DMS79 treated with DMSO at 0.1 percent for 48 hours (cell line): ENCODE measurements at places on chromosomes 3 and 15.

DNA sequence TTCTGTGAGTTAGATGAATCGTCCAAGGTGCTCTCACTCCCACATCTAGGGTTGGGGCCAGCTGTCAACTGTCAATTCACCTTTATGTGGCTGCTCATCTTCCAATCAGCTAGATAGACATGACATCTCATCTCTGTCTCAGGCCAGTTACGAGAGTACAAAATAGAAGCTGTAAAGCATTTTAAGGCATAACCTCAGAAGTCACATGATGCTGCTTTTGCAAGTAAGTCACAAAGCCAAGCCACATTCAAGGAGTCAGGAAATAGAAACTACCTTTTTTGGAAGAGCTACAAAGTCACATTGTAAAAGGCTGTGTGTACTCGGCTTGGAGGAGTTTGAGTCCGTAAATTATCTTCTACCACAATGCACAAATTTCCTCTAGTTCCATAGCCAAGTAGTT is 5.1 kb upstream of the CCR1 start:
- DNase-seq, result no peak

DNA sequence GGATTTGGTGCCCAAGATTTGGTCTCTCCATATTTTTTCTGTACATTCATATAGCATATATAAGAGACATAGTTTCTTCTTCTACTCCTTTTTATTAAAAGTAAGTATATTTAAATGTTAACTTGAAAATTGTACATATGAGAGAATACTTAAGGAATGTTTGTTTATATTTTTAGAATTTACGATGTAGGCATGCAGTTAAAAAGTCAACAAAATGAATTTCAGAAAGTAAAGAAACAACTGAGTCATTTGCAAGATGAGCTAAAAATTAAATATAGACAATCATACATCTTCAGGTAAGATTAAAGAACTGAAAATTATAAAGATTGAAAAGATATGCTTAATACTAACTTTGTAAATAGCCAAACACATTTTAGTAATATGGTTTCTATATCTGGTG is 94.2 kb downstream of the LEKR1 start:
- DNase-seq, result no peak

- no peak for DNase-seq
Observed at GRCh38 chr3:10447527-10448260, 57.7 kb downstream of the ATP2B2 start.

GRCh38 chr3:27024493-27024892 is 344.7 kb downstream of the NEK10 start:
- no peak for DNase-seq

DNA sequence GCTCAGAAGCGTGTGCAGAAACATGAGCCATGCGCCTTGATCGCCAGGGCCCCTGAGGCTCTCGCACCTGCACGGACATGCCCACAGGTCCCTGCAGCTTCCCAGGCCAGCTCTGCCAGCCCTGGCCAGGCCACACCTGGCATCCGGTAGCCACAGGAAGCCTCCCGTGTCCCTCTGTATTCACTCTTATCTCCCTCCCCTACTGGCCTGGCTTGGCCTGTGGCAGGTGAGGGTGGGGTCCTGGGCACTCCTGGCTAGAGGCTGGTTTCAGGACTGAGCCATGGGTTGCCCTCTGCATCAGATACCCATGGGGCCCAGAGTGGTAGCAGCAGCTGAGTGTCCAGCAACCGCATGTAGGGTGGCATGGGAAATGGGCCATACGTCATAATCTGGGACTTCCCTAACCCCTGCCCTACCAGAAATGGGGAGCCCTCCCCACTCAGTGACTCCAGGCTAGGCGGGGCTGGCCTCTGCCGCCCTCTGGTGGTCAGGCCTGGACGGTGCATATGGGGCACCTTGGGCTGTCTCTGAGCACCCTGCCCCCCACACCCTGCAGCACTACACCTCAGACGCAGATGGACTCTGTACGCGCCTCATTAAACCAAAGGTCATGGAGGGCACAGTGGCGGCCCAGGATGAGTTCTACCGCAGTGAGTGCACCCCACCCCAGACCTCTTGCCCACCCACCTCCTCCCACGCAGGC is 12.6 kb upstream of the LMAN1L start:
- DNase-seq, result no peak

GRCh38 chr3:72999951-73000350 is 3.3 kb downstream of the PPP4R2 start:
- no peak for DNase-seq

DNA sequence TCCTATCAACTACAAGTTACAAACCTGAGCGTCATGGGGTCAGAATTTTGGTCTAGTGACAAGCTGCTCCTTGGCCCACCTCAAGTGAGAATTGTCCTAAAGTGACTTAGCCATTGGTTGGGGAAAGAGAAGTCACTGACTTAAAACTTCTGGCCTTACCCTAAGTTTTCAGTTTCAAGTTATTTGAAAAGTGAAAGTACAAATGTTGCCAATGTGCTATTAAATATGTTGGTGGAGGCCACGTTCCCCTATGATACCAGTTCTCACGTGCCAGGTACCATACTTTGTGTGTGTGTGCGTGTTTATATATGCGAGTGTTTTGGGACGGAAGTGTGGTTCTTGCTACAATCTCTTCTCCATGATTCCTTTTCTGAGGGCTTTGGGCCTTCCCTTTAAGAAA is 22.6 kb upstream of the RASGRP1 start:
- no peak for DNase-seq

- peak; percentile 50 for DNase-seq
Observed at GRCh38 chr3:151135541-151136337, 50.3 kb downstream of the MED12L start.

GRCh38 chr3:145698749-145699148 is 462.2 kb downstream of the PLOD2 start:
- no peak for DNase-seq

DNA sequence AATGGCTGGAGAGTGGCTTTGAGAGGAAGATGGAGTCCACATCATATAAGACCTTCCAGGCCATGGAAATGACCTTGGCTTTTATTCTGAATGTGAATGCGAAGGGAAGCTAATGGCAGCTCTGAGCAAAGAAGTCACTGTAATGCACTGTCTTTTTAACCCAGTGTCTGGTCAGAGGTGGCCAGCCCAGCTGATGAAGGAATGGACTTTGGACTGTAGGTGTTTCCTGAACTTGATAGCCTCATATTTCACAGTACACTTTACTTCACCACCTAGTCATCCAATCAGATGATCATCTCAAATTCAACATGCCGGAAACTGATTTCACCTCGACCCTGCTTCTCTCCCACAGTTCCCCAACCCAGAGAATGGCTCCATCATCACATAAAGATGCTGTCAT is 33.4 kb downstream of the DCLK3 start:
- DNase-seq, result no peak

DNA sequence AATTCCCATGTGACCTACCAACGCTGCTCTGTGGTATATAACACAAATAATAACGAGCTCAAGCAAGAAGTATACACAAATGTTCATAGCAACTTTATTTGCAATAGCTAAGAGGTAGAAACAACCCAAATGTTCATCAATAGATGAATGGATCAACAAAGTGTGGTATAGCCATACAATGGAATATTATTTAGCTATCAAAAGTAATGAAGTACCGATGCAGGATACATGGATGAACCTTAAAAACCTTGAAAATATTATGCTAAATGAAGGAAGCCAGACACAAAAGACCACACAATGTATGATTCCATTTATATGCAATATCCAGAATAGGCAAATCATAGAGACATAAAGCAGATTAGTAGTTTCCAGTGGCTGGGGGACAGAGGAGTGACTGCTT is 15.6 kb upstream of the FEM1B start:
- DNase-seq, result no peak

- DNase-seq, result no peak
Observed at GRCh38 chr3:16993227-16993626, 108.5 kb downstream of the PLCL2 start.

GRCh38 chr3:13838421-13838820 is 41.5 kb downstream of the WNT7A start:
- no peak for DNase-seq

DNA sequence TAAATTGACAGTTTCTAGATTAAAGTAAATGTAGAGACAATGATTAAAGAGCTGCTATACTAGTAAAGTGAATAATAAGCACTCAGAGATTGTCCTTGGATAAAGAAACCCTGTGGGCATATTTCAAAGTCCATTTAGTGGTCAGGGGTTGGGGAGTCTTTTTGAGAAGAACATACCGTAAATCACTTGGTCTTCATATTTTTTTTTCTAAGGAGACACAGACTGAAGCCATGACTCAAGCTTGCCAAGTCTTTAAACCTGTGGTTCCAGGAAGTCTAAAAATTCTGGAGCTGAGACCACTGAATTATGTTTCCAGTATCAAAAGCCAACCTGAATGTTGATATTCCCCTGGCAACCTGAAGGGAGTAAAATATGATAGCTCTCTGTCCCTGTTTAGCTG is 171.0 kb downstream of the TPRG1 start:
- no peak for DNase-seq

DNA sequence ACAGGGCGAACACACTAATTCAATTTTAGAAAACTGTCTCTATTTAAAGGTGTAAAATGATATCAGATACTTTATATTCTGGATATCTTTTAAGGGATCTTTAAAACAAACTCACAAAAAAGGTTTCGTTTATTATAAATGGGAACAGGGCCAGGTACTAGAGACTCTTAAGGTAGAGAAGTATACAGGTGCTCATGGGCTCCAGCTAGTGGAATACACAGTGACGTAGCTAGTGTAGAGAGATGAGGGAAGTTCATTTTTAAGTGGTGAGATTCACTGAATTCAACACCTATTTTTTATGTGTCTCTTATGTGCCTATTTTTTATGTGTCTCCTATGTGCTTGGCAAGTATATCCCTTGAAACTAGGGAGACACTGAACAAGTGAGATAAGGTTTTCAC is 132.7 kb upstream of the FAM3D start:
- peak; percentile 62 for DNase-seq

DNA sequence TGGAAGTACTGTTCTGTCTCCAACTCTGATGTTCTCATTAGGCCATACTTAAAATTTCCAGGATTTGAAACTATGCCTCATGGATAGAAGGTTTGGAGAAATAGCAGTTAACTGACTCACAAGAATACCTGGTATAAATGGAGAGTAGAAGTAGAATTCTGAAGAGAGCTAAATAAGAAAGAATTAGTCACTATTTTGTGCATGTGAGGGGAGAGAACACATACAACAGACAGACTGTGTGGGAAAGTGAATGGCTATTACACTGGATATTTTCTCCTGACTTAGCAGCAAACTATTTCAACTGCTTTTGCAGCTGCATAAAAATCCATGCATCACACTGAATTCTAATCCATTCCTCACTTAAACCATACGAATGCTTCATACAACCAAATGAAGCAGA is 71.3 kb downstream of the C3orf70 start:
- no peak for DNase-seq

GRCh38 chr15:67389975-67390374 is 131.0 kb upstream of the C15orf61 start:
- no peak for DNase-seq

DNA sequence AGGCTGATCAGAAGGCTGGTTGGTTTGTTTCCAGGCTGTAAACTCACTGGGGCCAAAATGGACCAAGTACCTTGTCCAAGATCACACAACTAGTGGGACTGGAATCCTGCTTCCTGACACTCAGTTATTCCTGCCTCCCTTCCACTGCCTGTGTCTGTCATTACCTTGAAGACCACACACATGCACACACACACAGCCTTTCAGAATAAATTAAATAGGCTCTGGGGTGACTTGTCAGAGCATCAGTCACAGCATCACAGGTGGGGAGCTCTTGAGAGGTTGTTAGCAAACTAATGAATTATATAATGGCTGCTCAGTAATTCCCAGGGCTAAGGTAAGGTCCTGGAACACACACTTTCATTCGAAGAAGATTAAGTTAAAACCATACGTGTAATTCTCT is 231.8 kb downstream of the UACA start:
- no peak for DNase-seq

DNA sequence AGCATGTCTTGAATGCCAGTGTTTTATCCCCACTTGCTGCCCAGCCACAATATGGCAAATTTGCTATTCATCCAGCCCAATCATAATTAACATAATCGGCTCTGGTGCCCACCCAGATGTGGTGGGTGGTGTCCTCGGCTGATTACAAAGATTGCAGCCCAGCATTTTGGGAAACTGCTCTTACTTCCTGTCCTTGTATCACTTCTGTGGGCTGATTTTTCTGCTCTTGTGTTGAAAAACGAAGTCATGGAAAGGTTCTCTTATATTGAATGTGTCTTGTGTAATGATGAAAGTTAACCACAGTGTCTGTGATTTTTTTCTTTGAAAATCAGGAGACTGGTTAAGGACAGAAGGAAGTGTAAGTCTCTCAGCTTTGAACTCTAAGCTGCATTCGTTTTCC is 141.7 kb downstream of the CACNA2D3 start:
- DNase-seq, result no peak

DNA sequence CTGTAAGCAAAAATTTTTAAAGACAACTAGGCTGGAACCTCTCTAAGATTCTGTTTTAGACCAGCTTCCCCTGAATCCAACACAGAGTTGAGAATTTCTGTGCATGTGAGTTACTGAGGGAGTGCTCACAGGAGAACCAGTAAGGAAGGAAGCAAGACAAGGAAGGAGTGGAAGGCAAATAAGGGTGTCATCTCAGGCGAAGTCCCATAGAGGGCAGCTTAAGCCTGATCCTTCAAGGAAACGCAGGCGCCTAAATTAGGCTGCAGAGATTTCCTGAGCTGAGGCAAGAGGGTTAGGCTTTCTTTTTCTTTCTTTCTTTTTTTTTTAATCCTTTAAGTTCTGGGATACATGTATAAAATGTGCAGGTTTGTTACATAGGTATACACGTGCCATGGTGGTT is 36.2 kb upstream of the COL6A6 start:
- DNase-seq, result no peak

DNA sequence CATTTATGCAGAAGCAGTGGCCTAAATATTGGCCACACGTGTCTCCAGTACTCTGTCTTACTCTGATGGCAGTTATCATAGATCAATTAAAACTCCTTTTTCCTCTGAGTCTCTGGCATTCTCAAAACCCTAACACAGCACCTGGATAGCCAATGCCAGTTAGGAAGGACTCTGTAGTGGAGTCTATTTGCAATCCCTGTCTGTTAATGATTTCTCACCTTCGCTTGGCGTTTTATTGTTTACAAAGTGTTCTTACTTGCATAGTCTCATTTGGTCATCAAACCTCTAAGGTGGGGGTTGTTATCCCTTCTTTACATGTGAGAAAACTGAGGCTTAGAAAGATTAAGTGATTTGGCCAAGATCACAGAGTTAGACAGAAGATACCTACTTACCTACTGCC is 258.8 kb downstream of the IL5RA start:
- DNase-seq, result no peak

DNA sequence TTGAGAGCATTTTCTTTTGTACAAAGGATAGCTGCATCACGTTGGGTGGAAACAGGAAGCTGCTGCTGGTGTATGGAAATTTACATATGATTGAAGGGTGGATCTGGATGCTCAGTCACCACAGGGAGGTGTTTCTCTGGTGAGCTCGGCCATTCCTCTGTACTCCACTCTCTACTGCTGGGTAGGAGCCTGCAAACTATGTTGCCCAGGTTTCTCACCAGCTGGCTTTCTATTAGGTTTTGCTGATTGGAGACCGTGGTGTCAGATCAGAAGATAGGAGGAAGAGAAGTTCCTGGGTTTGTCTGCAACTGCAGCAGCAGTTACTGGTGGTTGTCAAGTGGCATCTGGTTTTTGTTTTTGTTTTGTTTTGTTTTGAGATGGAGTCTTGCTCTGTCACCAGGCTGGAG is 61.7 kb downstream of the TAMM41 start:
- no peak for DNase-seq

GRCh38 chr15:90106522-90107117 is 4.4 kb upstream of the IDH2 start:
- no peak for DNase-seq
